Activated CD8-positive, alpha-beta memory T cell treated with anti-CD3 and anti-CD28 coated beads for 48 hours (primary cell): ENCODE measurements at places on chromosomes 16 and 17.

GRCh38 chr17:4587803-4588202 is 3.5 kb downstream of the SMTNL2 start:
- DNase-seq: no peak

DNA sequence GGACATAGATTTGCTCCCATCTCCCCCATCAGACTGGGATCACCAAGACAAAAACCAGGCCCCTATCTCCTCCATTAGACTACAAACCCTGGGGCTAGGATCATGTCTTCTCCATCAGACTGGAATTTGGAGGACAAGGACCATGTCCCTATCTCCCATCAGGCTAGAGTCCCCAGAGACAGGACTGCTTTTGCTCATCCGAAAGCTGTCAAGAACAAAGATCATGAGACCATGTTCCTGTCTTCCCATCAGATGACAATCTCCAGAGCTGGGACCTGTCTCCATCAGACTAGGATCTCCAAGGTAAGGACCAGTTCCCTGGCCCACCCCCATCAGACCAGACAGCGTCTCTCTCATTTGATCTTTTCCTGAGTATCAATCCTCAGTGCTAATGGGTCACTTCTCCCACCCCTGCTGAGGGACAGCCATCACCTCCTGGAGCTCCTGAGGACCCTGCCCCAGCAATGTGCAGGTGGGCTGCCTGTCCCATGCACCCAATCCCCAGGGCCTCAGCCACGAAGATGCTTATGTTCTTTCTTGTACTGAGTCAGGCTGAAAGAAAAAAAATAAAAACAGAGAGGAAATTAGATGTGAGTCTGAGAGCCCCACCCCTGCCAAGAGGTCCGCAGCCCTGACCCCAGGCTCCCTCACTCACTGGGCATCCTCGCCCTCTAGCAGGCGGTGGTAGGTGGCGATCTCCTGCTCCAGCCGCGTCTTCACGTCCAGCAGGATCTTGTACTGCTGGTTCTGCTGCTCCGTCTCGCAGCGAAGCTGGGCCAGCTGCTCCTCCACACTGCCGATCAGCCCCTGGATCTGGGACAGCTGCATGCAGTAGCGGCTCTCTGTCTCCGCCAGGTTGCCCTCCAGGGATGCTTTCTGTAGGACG is 90.3 kb downstream of the GOSR1 start:
- DNase-seq: no peak

DNA sequence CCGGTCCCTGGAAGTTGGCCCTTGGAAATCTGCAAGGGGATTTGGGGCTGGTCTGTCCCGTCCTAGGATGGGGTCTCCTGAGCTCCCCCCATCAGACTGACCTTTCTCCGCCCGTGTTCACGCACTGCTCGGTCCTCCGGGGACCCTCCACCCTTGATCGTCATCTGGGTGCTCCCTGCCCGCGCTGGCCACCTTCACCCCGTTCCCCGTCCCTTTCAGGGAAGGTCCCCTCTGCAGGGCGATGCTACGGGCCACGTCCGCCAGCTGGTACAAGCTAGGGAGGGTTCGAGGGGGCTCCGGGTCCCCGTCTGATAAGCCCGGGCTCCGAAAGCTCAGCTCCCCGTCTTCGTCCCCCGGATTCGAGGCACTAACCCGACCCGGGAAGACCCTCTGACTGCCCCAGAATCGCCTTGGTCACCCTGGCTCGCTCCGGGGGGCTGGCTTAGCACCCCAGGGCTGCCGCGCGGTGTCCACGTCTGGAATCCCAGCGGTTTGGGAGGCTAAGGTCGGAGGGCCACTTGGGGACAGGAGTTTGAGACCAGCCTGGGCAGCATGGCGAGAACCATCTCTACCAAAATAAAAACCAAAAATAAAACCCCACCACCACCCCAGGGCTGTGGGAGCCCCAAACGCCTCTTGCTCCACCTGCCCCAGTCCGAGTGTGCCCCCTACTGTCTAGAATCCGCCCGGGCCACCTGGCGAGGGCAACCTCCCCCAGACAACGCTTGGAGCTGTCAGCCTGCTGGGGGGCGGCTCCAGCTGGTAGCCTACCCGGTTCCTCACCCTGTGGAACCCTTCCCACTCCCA is 1.1 kb upstream of the SLC43A2 start:
- DNase-seq: peak; percentile 72

DNA sequence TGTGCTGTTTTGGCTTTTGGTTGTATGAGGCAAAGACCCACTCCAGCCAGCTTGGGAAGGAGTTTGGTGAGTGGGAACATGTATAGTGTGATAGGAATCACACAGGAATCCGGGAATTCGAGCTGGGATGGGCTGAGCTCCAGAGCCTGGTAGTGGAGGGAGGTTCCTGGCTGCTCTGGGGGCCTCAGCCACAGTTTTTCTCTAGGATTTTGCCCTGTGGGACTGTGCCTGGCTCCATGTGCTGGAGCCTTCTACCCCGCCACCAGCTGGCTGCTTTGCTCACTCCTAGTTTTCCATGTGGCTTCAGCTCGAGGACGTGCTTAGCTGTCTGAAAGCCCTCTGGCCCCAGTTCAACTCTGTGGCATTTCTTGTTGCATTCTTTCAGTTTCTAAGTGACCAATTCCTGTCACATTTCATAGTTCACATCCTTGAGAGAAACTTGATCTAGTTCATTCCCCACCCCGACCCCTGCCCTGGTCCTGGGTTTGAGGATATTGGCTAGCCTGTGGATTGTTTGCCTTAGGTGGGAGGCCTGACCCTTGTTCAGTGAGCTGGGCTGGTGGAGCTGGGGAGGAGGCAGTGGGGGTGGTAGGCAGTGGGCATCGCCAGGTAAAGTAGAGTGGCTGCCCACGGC is 5.0 kb downstream of the SEC14L1 start:
- DNase-seq: no peak

DNA sequence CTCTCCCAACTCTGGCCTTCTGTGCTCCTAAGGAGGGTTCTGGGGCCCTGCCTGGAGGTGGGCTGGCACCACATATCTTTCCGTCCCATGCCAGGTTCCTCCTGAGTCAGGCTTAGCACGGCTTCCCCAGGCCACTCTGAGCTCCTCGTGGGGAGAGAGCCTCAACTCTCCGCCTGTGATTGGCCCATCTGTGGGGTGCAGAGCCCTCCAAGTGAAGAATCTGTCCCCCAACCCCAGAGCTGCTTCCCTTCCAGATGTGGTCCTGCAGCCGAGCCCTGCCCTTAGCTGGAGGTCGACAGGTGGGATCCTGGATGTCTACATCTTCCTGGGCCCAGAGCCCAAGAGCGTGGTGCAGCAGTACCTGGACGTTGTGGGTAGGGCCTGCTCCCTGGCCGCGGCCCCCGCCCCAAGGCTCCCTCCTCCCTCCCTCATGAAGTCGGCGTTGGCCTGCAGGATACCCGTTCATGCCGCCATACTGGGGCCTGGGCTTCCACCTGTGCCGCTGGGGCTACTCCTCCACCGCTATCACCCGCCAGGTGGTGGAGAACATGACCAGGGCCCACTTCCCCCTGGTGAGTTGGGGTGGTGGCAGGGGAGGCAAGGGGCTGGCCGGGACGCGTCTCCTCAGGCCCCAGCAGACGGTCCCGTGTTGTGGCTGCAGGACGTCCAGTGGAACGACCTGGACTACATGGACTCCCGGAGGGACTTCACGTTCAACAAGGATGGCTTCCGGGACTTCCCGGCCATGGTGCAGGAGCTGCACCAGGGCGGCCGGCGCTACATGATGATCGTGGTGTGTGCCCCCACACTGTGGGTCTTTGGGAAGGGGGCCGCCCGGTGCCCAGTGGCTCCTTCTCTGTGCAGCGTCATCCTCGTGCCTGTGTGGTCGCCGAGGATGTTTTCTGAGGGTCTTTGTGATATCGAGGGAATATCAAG is 6.9 kb downstream of the GAA start:
- no peak for DNase-seq

- DNase-seq: no peak
Observed at GRCh38 chr17:80504686-80505413, 28.4 kb upstream of the NPTX1 start.

GRCh38 chr17:82559566-82560251 is 40.2 kb downstream of the FOXK2 start:
- DNase-seq: no peak

- no peak for DNase-seq
Observed at GRCh38 chr16:19382084-19382801, 35.4 kb upstream of the TMC5 start.

- DNase-seq: no peak
Observed at GRCh38 chr16:57405097-57405496, 530 bp downstream of the CCL17 start.

GRCh38 chr16:72857834-72858664 is 189.9 kb downstream of the ZFHX3 start:
- no peak for DNase-seq

DNA sequence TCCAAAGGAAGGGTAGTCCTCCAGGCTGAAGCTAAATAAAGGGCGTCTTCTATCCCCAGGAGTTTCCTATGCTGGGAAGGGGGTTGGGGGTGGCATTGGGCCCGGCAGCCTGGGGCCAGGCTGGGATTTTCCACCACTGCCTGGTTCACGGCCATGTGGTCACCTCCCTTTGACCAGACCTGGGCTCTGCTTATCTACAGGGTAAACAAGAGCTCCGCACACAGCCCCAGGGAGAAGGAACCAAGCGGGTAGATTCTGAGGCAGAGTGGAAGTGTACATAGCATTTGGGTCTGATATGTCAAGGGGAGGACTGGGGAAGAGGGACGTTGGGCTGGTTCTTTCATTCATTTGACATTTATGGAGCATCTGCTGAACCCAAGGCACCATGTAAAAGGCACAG is 27.2 kb upstream of the TMEM220 start:
- no peak for DNase-seq

DNA sequence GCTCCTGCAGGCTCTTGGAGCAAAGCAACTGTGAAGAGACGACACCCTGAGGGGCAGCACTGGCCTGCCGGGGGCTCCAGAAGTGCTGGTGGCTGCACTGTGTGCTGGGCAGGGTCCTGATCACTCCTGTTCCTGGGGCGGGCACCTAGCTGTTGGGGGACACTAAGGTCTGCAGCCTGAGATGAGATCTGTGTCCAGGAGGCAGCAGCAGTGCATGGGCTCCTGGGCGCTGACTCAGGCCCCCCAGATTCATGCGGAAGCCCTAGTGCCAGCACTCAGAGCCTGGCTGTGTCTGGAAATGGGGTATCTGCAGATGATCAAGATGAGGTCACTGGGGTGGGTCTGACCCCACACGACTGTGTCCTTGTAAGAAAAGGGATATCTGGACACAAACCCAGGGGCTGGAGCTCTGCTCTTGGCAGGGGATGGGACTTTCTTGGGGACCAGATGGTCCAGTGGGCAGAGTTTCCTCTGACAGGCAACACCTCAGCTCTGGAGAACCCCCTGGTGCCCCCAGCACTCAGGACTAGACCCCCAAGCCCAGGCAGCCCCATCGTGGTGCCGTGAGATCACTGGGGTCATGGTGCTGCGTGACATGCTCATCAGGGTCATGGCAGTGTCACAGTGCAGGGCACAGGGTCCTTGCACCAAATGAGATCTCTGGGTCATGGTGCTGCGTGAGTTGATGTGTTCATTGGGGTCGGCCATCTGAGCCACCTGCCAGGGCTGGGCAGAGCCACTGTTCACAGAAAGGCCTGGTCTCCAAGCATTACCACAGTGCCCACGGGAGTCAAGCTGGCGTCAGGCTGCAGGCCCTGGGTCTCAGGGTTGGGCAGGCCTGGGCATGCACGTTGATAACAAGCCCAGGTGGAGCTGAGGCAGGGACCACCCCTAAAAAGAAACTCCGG is 9.5 kb downstream of the FAAP100 start:
- DNase-seq: no peak

- no peak for DNase-seq
Observed at GRCh38 chr17:82754297-82755208, 2.7 kb downstream of the TBCD start.

- no peak for DNase-seq
Observed at GRCh38 chr17:6241381-6241780, 171.2 kb downstream of the WSCD1 start.

GRCh38 chr16:50301626-50302471 is 35.5 kb downstream of the ADCY7 start:
- DNase-seq: no peak

DNA sequence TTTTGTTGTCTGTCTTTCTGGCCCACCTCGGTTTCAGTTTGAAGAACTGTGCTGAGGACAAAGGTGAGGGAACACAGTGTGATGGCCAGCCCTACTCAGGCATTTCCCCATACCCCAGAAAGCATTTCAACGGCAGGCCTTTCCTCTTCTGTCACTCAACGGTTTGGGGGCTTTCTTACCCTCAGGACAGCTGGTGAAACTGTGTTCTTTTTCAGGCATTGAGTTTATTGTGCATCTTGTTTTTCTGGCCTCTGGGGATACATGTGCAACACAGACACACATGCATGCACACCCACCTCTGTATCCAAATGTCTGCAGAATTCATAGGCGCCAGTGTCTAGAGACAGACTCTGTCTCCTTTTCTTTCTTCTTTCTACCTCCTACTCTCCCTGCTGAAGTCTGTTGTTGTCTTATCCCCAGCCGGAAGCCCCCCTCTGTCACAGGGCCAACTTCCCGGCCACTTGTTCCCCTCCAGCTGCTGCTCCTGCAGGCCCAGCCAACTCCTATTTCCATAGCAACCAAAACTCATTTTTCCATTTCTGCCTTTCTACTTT is 17.0 kb downstream of the CHD9 start:
- no peak for DNase-seq

DNA sequence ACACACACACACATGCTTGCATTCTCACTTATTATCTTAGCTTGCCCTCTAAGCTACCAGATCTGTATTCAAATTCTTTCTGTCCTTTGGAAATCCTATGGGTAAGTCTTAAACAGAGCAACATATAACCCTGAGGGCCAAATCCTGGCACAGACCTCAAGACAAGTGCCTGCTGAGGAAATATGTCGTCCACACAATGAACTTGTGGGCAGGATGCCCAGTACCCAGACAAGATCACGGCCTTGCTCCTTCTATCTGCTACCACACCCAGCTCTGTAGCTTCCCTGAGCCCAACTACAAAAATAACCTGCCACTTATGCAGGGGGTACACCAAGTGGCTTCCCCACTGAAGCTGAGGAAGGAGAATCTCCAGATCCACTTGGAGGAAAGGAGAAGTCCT is 37.3 kb upstream of the FA2H start:
- no peak for DNase-seq

GRCh38 chr17:69018022-69018615 is 42.6 kb downstream of the ABCA9 start:
- DNase-seq: no peak

DNA sequence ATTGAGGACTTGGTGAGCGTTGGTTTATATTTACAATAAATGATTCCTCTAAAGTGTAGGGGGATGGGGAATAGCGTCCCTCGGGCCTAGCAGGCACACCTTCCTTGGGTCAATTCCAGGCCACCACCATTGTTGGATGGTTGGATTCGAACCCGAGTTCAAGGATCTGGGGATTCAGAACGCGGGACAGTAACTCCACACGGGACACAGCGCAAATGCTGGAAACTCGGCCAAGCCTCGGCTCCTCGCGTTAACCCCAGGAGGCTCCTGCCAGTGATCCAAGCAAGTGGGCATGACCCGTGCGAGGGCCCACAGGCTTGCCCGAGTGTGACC is 613 bp downstream of the B9D1 start:
- no peak for DNase-seq

DNA sequence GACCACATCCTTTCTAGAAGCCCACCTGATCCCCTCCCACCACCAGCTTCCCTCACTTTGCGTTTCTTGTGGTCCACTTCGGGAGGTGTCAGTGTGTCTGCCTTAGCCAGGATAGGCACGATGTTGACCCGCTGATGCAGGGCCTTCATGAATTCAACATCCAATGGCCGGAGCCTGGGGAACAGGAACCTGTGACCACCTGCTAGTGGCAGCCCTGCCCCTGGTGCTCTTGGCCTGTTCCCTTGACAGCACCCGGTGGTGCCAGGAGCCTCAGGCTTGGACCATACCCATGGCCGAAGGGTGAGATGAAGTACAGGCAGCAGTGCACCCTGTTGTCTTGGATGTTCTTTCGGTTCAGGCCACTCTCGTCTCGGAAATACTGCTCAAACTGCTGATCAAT is 7.2 kb upstream of the MTMR4 start:
- no peak for DNase-seq

- no peak for DNase-seq
Observed at GRCh38 chr17:48995974-48996721, 1.0 kb upstream of the IGF2BP1 start.
